ENCODE measurements at places on chromosomes 1 and 21.

DNA sequence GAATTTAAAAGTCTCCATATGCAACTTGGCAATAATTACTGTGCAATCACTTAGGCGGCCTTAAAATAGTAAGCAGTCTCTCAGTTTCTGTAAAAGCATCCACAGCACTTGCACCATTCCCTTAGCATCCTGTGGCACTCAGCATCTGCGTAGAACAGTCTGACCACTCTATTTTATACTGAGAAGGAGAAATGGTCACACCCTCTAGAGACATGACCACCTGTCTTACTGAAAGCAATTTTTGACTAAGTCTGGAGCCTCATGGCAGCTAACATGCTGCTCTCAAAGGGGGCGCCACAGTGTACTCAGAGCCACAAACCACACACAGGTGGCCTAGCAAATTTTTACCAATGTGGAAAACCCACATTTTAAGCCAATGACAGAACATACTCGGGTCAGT lies 62.0 kb downstream of the KCNK1 start:
- no peak for DNase-seq

DNA sequence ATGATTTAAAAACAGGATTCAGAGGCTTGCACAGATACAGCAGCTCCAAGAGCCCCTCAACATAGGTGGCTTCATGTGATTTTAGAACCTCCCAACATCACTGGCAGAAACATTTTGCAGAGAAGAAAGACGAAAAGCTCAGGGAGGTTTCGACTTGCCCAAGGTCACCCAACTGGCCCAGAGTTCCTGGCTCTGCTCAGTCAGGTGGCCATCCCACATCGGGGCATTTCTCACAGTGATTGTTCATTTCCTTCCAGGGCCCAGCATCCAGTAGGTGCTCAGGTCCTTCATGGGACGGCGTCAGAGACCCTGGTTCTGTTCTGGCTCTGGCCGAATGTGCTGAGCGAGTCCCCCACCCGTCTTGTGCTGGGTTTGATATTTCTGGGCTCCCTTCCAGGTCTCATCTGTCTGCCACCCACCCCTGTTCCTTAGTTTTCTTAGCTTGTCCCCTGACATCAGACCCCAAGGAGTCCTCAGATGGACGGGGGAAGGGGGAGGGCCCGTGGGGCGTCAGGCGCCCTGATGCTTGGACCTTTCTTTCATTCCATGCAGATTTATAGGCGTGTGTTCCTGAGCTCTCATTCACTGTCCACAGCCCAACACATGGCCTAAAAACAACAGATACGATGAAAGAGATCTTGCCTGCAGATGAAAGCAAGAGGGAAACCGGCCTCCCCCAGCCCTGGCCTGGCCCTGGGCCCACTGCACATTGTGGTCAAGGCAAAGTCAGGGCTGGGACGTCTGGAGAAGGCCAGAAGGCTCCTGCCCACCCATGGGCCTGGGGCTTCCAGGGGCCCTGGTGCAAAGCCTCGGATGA lies 123.1 kb upstream of the ZBTB40 start:
- no peak for DNase-seq

- DNase-seq: no peak
These were observed 92.7 kb downstream of the ESRRG start for GRCh38 chr1:216630532-216630931.

DNA sequence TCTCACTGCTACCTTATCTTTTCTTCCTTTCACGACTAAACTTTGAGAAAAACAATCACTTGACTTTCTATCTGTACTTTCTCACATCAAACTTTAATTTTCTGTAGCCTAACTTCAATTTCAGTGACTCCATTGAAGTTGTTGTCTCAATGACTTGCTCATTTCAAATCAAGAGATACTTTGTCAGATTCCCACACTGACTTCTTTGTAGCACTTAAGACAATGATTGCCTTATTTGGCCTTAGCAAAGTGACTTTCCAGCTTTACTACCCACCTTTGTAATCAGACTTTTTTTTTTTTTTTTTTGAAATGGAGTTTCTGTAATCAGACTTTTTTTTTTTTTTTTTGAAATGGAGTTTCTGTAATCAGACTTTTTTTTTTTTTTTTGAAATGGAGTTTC lies 37.0 kb downstream of the AGO4 start:
- no peak for DNase-seq

- DNase-seq: no peak
These were observed 4.6 kb downstream of the RCC1 start for GRCh38 chr1:28510273-28510969.

DNA sequence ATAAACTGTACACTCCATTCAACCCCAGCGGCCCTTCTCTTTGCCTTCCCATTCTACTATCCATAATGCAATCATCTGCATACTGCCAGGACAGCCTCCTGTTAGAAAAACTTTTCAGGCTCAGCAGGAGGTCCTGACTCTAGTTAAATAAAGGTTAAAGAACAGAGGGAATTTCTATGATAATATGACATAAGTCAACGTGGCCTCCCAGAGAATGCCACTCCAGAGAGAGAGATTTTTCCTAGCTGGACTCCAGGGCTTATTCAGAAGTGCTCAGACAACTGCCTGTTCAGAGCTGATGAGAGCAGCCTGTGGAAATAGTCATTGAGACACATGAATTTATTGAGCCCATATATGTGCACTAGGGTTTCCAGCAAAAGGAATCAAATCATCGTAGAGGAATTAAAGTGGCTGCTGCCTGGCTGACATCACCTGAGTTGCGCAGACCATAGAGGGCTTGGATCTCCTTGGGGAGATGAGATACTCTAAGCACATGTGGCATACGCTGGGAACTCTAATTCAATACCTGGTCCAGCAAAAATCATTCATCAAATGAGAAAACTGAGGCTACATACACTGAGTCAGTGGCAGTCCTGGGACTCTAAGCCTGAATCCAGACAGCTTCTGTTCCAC lies 736.2 kb downstream of the PTPRU start:
- DNase-seq: no peak

DNA sequence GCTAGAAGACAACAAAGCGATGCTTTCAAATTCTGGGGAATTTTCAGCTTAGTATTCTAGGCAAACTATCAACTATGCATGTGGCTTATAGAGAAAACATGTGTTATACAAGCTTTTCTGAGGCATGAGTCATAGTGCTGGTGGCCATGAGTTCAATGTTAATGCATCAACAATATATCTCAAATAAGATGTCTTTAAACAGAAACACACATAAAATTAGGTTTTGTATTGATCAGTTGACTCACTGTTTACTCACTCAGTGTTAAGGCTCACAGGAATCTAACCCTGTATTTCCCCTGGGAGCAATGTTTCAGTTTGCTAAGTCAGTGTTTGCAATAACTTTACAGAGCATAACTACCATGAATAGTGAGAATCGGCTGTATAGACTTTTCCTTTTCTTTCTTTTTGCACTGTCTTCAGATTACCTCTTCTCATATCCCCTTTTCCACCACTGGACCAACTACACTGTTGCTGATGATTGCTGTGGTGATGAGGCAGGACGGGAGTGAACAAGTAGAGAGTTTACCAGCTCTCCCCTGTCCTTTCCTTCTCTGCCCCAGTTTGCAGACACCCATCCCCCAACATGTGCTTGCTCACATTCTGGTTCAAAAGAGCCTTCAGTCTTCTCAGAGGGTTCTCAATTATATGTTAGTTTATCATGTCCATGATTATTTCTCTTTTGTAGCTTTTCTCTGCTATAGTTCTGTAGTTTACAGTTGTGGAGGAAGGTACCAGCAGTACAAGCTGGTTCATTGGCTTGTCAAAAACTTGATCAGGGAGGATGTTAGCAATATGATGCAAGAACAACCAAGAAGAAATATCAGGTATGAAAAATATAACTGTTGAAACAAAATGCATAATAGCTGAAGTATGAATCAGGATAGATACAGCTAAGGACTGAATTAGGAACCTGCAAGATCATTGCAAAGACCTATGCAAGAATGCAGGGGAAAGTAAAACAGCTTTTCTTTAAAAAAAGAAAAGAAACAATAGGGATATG lies 23.9 kb downstream of the CD2 start:
- DNase-seq: no peak

GRCh38 chr1:115429241-115429640 lies 91.2 kb upstream of the NGF start:
- no peak for DNase-seq

- no peak for DNase-seq
These were observed 11.2 kb downstream of the PSEN2 start for GRCh38 chr1:226881515-226882185.

GRCh38 chr1:1170215-1171091 lies 3.2 kb upstream of the TTLL10 start:
- DNase-seq: no peak

All from activated effector memory CD4-positive, alpha-beta T cell treated with Interleukin-2 at 50 U/mL for 16 hours (primary cell).